ENCODE measurements at places on chromosomes 11 and 22.
A peak's percentile ranks its signal among the peaks of the same experiment; 100 is the strongest.

DNA sequence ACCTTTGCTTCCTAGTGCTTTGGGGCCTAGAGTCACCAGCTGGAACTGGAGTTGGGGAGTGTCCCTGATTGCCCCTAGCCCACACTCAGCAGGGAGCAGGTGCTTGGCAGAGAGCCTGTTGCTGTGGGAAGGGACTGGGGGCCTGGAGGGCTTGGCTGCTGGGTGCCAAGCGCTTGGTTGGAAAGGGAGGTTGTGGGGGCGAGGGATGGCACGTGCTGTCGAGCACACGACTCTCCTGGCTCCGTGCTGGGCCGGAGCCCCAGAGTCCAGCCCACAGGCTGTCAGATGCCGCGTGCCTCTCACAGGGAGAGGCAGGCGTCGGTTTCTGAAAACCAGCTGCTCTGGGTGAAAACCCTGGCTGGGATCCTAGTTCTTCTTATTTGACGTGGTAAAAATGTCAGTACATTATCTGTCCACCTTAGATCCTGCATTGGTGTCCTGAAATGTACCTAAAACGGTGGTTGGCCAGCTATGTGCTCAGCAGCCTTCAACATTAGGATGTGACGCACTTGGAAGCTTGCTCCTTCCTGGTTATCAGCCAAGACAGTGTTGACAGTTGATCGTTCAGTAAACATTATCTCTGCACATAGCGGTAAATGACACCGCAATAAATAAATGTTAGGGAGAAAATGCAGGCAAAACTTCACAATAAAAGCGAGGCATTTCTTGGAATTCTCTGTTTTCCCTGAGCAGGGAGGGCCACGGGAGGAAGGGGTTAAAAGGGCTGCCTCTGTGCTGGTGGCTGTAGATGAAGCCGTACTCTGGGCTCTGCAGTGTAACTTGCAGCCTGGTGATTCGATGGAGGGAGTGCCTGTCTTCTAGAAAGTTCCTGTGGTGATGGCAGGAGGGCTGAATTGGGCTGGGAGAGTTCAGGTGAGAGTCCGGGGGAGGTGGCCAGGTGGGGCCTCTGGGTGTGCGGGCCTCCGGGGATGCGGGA, 29.2 kb downstream of the GRAMD4 start:
- no peak for DNase-seq

GRCh38 chr22:43542681-43543521, 131.1 kb downstream of the MPPED1 start:
- DNase-seq = no peak

GRCh38 chr11:15711311-15711710, 596.6 kb downstream of the INSC start:
- no peak for DNase-seq

DNA sequence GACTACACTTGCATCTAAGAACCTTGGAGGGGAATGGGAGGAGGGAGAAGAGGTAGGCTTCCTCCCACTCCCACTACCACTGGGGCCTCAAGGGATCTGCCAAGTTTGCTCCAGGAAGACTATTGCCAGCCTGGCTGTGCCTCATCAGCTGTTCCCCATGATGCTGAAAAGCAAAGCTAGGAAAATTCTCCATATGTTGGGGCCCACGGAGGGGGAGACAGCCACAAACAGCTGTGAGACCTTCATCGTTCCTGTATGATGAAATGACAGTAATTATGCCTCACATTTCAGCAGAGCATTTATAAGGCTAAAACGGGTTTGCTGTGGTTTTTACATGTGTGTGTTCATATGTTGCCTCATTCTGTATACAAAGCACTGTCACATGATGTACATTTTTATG, 6.7 kb downstream of the DSCAML1 start:
- no peak for DNase-seq

- DNase-seq = no peak
These were observed 18.7 kb downstream of the ALG12 start for GRCh38 chr22:49899530-49899929.

DNA sequence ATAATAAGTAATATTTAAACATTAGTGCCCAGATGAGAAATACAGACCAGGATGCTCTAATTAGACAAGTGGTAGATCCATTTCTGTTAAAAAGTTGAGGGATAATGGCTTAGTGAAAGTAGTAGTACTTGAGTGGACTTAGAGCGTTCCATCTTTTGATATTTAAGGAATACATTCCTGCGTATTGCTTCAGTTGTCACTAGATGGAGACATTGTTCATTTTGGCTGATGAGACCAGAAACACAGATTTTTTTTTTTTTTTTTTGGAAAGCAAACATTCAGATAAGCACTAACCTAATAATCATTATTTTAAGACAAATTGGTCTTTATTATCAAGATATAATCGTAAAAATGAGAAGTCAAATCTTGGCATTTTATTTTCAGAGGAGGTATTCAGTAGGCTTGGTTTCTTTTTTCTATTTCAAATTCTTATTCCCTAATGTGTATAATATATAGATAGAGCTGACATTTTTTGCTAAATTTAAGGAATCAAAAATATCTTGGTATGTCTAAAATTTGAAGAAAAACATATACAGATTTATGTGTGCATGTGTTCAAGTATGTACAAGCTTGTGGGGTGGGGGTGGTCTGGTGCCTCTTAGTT, 92.9 kb downstream of the DYNC2H1 start:
- no peak for DNase-seq

DNA sequence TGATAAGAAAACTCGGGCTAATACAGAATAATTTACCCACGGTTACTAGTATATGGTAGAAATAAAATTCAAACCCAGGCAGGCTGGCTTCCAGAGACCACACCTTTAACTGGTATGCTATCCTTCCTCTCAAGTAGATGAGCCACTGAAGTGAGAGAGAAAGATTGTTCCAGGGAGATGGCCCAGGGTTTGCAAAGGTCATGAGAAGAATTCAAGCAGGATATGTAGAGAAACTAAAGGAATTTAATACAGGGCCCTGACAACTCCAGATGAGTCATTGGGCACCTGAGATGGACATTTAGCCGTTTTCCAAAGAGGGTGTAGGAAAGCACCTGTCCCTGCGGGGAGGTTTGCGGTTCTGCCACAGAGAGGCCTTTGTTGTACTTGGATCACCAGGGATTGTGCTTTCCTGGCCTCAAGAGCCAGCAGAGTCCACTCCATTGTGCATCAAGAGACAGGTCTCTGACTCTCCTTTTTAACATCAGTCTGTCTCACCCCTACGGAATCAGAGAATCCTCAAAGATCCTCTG, 152.7 kb upstream of the BLID start:
- no peak for DNase-seq

DNA sequence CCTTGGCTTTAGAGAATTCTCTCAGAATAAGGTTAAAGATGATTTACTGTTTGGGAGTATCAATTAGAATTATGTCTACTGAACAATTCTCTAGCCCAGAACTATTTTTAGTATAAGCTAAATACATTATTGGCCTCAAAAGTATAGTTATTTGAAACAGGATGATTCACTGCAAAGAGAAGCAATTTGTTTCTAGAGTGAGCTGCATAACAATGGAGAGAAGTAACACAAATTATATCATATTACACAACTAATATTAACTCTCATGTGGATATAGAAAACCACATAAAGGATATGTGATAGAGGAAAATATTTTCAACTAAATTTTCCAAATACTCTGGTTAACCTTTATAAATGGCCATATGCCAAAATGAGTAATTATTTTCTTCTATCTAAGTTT, 24.9 kb downstream of the PGM2L1 start:
- no peak for DNase-seq

GRCh38 chr11:36191941-36192340, 97.3 kb downstream of the COMMD9 start:
- no peak for DNase-seq

DNA sequence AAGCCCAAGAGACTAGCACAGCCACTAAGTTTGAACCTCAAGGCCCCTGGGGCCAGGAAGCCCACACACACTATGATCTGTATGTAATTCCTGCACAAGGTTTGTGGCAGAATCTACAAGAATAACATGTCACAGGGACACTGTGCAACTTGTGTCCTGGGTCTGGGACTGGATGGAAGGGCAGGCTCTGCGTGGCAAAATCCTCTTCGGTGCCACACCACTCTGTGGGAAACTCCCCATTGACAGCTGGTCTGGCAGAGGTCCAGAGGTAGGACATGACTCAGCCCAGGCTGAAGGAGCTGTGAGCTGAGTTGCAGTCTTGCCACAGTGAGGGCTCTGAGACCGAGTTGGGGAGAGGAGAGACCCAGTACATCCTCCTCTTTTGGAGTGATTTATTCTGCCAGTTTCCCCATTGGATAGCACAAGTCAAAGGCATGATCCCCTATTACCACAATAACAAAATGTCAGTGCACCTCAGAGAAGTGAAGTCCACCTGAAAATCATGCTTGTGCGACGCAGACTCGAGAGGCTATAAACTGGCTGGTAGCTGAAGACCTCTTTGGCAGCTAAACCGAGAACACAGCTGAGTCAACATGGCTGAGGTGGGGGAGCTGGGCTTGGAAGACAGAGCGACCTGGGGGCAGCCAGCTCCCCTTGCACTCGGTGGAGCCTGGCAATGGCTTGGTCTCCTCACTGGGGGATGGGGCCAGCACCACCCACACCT, 23.3 kb upstream of the SERPIND1 start:
- DNase-seq = peak; percentile 46

GRCh38 chr11:114782650-114783310, 104.5 kb downstream of the NXPE2 start:
- no peak for DNase-seq

DNA sequence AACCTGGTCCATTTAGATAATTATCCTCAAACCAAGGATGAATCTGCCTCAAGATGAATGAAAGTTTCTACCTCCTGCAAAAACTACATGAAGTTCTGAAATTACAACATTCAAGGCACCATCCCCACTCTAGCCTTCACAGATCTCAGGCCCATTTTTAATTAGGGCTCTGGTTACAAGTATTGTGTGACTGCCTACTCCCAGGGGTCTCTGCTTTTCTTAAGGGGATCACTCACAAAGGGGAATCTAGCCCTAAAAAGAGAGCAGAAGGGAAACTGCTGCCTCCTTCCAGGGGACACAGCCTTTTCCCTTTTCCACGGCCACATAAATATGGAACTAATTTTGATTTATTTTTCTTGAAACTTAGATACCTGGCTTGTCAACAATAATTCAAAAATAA, 17.4 kb upstream of the TMEM135 start:
- no peak for DNase-seq

DNA sequence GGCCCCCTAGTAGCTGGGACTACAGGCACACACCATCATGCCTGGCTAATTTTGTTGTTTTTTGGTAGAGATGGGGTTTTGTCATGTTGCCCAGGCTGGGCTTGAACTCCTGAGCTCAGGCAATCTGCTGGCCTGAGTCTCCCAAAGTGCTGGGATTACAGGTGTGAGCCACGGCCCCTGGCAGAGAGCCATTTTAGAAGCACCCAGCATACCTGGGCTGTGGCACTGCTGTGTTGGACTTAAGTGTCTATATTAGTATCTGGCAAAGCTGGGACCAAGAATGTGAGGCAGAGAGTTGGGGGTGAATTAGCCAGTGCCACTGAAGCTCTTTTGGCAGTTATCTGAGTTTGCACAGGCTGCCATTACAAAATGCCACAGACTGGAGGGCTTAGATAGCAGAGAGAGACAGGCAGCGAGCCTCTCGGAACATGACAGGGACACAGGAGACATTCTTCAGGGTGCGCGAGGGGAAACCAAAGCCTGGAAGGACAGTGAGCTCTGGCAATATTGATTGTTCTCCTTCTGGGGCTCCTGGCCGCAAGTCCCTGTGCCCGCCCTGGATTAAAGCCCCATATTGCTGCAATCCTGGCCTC, 87.7 kb upstream of the ALX4 start:
- DNase-seq = no peak

Data from activated naive CD8-positive, alpha-beta T cell treated with anti-CD3 and anti-CD28 coated beads, Interleukin-2, amount 50 U/mL, for 24 hours (primary cell).